ENCODE measurements at places on chromosomes 7 and 10.

DNA sequence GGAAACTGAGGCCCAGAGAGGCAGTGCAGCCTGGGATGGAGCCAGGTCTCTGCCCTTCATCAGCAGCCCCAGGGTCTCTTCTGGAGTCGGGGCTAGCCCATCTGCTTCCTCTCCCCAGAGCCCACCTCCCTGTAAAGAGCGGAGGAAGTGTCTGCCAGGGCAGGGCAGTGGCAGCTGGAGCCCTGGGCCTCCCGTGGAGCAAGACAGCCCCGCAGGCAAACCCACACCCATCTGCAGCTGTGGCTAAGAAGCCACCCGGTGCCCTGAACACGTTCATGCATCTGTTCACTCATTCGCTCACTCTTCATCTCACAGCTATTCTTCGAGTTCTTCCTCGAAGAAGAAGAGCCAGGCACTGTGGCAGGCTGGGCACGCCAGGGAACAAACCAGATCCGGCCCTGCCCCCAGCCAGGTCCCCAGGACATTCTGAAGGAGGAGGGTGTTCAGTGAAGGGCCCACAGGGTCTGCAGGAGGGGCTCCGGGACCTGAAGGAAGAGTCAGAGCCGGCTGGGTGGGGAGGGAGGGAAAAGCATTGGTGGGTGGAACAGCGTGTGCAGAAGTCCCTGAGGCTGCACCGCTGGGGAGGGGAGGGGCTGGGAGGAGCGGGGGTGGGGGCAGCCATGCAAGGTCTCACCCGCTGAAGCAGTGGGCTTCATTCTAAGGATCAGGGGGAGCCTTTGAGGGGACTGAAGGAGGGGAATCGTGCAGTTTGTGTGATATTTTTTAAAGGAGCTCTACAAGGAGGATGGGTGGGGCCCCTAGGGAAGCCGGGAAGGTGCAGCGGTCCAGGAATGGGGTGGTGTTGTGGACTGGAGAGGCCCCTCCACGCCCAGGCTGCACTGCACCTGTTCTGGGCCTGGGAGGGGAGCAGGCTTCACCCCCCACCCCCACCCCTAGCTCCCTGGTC, 99.1 kb downstream of the UNCX start:
- DNase-seq = no peak

- DNase-seq = no peak
Observed at GRCh38 chr10:50063100-50063499, 4.7 kb upstream of the WASHC2A start.

DNA sequence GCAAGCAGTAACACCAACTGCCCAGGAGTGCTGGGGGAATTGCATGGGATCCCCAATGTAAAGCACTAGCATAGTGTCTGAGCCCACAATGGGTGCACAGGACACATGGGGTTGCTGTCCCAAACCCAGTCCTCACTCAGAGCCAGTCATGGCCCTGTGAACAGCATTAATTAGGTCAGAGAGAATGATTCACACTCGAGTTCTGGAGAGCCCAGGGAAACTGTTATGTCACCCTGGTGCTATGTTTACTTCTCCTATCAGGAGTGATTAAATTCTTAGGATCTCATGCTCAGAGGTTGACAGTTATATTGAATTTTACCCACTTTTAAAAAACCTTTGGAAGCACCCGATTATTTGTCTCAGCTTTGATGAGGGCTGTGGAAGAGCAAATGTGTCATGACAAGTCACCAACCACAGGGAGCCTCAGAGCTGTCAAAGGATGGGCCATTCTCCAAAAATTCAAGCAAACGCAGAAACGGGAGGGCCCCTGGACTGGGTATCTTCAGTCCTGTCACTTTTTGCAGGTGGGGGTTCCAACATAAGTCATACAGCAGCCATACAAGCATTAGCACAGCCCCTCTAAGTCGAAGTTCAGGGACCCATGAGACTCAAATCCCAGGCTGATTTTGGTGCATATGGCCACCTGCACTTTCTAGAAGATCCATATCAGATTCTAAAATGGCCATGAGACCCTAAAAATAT, 1.3 kb upstream of the RASSF4 start:
- DNase-seq = no peak

DNA sequence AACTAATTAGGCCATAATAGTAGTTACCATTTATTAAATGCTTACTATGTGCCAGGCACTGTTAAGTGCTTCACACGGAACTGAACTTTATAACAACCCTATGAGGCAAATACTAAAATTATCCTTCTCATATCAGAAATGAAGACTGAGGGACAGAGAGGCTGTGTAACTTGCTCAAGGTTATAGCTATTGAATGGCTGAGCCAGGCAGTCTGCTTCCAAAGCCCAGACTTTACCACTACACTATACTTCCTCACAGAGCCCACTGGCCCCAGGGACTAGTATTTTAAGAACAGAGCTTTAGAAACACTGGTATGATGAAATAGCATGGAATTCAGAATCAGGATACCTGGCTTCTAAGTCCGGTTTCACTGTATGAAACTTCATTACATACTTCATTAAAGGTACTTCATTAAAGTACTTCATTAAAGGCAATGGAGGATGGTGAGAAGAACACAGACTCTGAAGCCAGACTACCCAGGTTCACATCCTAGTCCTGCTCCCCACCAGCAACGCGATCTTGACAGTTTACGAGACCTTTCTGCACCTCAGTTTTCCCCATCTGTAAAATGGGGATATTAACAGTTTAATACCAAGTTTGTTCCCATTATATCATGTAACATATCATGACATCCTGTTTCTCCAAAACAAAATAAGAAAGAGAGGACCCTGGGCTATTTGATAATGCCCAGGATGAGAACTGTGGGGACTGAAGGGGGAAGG, 19.6 kb downstream of the ANXA11 start:
- DNase-seq = no peak

GRCh38 chr10:82680608-82681007, 805.6 kb downstream of the NRG3 start:
- DNase-seq = no peak

DNA sequence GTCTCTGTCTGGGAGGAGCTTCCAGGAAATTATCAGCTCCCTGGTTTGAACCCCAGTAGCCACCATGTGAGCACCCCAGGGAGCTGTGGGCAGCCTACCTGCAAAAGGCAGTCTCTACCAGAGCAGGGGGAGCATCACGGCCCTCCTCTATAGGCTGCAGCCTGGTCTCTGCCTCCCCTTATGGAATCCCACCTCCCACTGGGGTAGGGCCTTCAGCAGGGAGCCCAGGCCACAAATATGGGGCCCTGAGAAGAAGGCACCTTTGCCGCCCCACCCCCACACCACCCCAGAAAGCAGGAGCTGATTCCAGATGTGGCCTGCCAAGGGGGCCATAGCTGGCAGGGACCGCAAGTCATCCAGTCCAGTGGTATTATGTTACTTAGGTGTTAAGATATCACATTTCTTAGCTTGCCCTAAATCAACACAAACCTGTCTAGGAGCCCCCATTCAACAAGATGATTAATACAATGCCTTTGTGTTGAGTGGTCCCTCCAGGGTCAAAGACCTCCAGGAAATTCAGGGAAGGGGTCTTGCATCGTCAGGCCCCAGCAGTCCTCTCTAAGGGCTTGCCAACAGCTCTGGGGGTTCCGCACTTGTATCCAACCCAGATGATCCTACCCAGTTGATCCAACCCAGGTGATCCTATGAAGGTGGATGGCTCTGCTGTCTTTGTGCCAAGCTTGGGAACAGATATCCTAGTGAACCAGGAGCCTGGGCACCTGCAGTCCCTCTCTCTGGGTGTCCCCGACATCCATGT, 114.9 kb downstream of the OAT start:
- no peak for DNase-seq

GRCh38 chr7:102978284-102978683, 65.5 kb downstream of the LRRC17 start:
- no peak for DNase-seq

DNA sequence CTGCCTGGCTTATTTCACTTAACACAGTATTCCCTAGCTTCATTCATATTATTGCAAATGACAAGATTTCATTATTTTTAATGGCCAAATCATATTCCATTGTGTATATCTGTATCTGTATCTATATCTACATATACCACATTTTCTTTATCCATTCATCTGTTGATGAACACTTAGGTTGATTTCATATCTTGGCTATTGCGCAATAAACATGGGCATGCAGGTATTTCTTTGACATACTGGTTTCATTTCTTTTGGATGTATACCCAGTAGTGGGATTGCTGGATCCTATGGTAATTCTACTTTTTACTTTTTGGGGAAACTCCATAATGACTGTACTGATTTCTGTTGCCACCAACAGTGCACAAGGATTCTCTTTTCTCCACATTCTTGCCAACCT, 68.9 kb upstream of the CREB5 start:
- DNase-seq = no peak

GRCh38 chr7:135539629-135540028, 18.1 kb upstream of the NUP205 start:
- no peak for DNase-seq

DNA sequence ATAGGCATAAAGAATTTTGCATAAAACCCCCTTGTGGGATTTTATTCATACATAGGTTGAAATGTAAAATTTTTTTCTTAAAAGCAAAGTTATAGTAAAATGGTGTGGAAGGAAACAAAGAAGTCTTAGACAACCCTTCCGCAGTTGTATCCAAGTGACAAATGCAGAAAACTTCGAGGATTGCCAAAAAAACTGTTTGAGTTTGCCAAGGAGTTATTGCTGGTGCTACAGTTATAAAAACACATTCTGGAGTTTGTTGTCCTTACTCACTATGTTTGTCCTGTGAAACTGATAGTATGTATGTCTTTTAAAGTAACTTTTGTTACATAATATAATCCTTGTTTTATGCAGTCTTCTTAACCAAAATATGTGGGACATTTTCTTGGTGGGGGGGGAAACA, 120.3 kb downstream of the FOXP2 start:
- no peak for DNase-seq

DNA sequence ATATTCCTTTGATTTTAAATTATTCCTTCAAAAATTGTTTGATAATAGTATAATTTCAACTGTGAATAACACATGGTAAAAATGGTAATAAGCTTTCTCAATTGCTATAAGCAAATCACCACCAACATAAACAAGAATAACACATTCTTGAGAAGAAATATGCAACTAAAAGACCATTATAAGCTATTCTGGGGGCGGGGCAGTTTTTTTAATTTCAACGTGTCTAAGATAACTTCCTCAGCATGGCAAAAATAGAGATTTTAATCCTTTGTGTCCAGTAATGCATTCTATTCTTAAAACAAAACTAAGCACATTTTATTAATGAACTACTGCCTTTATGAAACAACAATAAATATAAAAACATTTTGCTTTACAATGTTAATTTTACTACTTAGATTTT, 1.5 kb downstream of the DNAJC12 start:
- no peak for DNase-seq

GRCh38 chr10:64097391-64098122, 576.4 kb downstream of the REEP3 start:
- DNase-seq = no peak

- no peak for DNase-seq
Observed at GRCh38 chr7:71553306-71553705, 421.4 kb downstream of the GALNT17 start.

- no peak for DNase-seq
Observed at GRCh38 chr7:121181357-121181756, 147.4 kb upstream of the WNT16 start.

DNA sequence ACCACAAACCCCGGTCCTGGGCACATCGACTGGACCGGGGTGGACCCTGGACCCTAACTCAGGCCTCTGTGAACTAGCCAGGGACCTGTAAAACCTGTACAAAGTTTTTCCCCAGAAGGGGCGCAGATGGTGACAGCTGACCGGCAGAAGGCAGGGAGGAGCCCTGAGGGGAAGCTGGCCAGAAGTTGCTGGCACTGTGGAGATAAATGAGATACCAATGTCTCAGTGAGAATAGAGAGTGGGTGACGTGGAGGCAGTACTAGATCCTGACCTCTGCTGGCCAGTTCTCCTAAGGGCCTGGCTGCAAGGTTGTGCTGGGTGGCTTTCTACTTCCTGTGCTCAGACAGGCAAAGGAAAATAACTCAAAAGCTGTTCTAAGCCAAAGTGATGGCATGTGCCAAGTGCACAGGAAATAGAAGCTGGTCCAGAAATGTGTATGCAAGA, 10.6 kb upstream of the TSPAN14 start:
- DNase-seq = no peak

- no peak for DNase-seq
Observed at GRCh38 chr7:125450749-125451148, 521.1 kb upstream of the POT1 start.

DNA sequence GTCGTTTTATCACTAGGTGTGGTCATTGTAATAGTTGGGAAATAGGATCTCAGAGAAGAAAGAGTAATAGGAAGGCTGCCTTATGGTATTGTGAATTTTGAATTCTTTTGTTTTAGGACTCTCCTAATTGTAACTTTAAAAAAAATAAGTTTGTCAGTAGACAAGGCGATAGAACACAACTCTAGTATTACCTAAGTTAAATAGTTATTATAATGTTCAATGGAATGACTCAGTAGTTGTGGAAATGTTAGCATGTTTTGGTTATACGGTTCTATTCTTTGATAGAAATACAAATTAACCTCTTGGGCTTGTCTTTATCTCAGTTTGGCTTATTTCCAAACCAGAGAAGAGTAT, 1.4 kb downstream of the DNAH11 start:
- no peak for DNase-seq

DNA sequence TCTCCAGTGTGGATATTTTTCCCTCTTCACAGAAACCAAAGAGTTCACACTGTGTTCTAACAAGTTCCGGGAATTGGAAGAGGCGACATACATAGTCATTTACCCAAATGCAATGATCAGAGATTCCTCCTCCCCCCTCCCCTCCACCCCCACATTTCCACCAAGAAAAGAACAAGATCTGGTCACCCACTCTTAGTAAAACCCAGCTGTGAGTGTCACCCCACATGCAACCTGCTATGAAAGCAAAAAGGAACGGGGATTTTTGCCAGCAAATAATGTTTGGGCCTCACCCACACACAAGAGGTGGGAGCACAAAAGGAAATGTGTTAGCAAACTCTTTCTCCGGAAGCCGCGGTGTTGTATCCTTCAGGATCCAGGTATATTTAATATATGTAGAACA, 745.0 kb upstream of the AUTS2 start:
- DNase-seq = no peak

DNA sequence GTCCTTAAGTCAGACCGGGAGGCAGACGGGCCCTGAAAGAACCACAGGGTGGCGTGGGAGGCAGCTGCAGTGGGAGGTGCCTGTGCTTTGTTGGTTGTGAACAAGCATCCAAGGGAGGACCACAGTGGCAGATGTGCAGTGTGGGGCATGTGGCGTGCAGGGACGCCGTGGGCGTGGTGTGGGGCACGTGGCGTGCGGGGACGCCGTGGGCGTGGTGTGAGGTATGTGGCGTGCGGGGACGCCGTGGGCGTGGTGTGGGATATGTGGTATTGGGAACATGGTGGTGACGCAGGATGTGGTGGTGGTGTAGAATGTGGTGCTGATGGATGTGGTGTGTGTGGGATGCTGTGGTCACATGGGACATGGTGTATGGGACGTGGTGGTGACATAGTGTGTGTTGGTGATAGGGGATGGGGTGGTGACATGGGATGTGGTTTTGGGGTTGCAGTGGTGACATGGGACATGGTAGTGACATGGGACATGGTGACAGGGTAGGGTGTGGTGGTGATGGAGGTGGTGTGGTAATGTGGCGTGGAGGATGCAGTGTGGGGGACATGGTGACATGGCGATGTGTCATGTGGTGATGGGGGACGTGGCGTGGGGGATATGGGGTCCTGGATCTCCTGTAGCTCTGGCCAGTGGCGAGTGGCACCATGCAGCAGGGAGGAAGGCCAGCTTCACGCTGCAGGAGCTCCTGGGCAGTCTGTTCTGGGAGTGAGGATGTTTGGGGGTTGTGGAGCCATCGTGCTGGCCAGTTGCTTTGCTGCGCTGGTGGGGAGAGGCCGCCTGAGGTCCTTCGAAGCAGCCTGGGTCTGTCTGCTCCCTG, 78.8 kb downstream of the INPP5A start:
- DNase-seq = no peak

GRCh38 chr7:92720604-92721350, 115.6 kb downstream of the CDK6 start:
- DNase-seq = no peak
